ENCODE measurements at places on chromosomes 1 and 21. TPM values are rescaled to one million over a fixed set of nuclear protein-coding genes. Genes with fewer than 3 reads are reported as not detected.

DNA sequence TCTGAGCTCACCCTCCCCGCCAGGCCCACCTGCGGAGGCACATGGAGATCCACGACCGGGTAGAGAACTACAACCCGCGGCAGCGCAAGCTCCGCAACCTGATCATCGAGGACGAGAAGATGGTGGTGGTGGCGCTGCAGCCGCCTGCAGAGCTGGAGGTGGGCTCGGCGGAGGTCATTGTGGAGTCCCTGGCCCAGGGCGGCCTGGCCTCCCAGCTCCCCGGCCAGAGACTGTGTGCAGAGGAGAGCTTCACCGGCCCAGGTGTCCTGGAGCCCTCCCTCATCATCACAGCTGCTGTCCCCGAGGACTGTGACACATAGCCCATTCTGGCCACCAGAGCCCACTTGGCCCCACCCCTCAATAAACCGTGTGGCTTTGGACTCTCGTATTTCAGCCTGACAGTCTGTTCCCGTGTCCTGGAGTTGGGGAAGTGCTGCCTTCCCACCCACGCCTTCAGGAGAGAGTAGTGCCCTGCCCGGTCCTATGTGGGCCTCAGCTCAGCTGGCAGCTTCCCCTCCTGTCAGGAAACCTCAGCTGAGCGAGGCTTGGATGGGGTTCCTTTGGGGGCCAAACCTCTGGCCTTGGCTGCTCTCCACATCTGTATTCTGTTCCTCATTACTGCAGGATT, 9.2 kb downstream of the ZBTB48 start:
- DNase-seq, result no peak

FNDC5 gene
- not detected for total RNA-seq

LAPTM5 gene
- 48.4 TPM for total RNA-seq

DRAXIN gene
- 0.18 TPM for total RNA-seq

GBP7 gene
- total RNA-seq, result not detected

C1orf74 gene
- 0.87 TPM for total RNA-seq

COL6A2 gene
- total RNA-seq, result 351 TPM

Measured in stomach (tissue), 19 donors.